NCI-H526 treated with DMSO at 0.1 percent for 48 hours (cell line): ENCODE measurements at places on chromosomes 2 and 18.

DNA sequence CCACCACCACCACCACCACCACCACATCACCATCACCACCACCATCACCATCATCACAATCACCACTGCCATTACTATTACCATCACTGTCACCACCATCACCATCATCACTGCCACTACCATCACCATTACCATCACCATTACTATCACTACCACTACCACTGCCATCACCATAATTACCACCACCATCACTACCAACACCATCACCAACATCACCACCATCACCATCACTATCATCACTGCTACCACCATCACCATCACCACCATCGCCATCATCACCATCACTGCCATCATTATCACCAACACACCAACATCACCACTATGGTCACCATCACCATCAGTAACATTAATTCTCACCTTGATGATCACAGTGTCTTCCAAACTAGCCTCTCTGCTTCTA is 291.4 kb downstream of the TGIF1 start:
- DNase-seq, result no peak

DNA sequence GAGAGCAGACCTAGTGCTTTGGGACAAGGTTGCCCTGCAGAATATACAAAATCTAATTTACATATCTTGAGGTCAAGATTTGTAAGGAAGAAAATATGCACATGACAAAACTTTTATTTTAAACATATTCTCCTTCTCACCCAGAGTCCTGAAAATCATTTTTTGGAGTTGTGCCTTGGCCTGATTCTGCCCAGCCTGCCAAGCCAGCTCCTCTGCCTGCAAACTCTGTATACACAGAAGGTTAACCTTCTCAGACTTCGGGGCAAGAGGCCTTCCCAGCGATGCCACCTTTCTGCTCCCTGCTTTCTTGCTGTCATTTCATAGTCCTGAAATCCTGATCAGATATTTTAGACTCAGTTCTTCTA is 95.8 kb upstream of the CAVIN2 start:
- no peak for DNase-seq

DNA sequence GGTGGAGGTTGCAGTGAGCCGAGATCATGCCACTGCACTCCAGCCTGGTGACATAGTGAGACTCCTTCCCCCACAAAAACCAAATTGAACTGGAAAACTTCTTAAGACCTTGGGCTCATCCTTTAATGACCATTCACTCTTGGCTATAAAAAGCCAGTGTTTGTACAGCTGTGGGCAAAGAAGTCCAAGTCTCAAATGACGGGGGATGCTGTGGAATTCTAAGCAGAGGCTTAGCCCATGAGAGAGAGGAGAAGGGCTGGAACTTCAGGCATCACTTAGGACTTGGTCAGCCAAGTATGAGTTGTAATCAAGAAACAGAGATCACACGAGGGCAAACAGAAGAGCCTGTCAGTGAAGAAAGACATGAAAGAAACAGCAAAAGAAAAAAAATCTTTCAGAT is 79.3 kb upstream of the POU3F3 start:
- no peak for DNase-seq

- DNase-seq, result peak; percentile 14
Measured at GRCh38 chr2:157596992-157597681, 31.5 kb downstream of the ACVR1C start.

GRCh38 chr18:28095041-28095440 is 81.9 kb downstream of the CDH2 start:
- no peak for DNase-seq

DNA sequence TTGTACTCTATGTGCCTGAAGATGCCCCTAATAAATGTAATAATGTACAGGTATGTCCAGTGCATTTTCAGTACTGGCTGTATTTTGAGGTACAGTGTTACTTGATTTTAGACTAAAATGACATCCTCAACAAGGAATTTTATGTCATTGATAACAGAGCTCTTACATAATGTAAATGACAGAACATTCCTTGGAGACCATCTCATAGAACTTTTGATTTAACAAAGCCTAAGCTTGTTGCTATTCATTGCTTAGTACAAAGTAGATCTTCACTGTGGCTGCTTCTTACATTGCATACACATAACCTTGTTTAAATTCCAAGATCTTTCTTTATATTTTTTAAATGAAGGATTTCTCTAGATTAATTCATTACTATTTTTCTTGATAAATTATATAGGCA is 24.1 kb downstream of the DYNC1I2 start:
- no peak for DNase-seq

DNA sequence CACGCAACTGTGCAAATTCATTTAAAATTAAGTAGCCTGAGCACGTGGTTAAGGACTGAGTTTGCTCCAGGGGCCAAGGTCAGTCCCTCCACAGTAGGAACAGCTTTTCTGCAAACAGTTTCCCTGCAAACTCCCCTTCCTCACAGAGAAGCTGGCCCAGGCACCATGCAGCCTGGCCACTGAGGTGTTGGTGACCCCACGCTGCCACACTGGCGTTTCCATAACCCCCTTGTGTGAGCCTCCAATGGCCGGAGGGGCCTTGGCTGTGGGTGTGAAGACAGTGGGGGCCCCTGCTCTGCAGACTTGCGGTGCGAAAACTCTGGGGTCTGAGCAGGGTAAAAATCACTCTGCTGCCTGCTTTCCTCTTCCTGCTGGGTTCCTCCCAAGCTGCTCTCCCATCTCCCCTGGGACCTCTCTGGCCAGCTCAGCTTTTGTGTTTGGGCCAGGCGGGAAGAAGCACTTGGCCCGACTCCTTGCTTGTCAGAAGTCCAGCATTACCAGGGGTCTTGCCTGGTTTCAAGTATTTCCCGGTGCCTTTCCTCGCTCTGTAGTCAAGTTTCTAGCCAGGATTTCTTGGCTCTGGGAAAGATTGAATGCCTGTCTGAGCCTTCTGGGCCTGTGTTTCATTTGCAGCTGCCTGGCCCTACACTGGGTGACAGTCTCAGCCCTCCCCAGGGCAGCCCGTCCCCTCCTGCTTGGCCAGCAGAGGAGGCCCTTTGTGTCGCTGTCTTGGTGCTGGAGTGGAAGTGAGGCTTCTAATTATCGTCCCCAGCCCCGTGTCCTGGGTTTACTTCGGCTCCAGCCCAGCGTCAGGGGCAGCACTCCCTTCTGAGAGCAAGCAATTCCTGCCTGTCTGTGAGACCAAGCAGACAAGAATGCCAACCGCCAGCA is 131.4 kb upstream of the SLC1A4 start:
- DNase-seq, result no peak

GRCh38 chr2:9095690-9096089 is 92.2 kb upstream of the MBOAT2 start:
- no peak for DNase-seq

GRCh38 chr2:160338901-160339685 is 139.0 kb upstream of the ITGB6 start:
- no peak for DNase-seq

DNA sequence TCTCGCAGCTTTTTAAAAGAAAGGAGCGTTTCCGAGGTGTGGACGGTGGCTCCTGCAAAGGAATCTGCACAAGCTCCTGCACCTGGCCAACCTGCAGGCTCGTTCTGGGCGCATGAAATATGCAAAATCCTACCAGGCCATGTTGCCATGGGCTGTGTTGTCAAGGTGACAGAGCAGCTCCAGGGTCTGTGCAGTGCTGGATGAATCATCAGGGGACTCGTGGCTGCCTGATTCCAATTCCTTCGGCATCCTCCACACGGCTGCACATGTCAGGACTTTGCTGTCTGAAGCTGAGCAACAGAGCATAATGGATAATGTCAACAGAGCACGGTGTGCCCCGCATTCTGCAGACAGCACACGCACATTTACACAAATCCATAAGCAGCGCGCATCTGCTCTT is 120.5 kb downstream of the EIPR1 start:
- peak; percentile 93 for DNase-seq

GRCh38 chr2:133884739-133885381 is 316.6 kb upstream of the NCKAP5 start:
- peak; percentile 30 for DNase-seq

DNA sequence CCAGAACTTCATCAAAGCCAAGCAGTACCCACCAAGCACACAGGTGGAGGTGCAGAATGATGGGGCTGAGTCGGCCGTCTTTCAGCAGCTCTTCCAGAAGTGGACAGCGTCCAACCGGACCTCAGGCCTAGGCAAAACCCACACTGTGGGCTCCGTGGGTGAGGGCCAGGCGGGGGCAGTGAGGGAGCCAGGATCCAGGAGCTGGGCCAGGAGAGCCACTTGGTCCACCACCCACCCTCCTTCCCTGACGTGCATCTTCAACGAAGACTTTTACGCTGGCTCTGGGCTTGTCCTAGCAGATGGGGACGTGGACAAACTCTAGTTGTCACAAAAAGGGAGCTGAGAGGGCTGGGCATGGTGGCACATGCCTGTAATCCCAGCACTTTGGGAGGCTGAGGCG is 11.8 kb downstream of the VIL1 start:
- no peak for DNase-seq
